Activated T-cell treated with anti-CD3 and anti-CD28 coated beads for 4 hours (primary cell): ENCODE measurements at places on chromosomes 5 and 9.

- no peak for DNase-seq
Observed at GRCh38 chr9:119859128-119859527, 489.9 kb upstream of the BRINP1 start.

DNA sequence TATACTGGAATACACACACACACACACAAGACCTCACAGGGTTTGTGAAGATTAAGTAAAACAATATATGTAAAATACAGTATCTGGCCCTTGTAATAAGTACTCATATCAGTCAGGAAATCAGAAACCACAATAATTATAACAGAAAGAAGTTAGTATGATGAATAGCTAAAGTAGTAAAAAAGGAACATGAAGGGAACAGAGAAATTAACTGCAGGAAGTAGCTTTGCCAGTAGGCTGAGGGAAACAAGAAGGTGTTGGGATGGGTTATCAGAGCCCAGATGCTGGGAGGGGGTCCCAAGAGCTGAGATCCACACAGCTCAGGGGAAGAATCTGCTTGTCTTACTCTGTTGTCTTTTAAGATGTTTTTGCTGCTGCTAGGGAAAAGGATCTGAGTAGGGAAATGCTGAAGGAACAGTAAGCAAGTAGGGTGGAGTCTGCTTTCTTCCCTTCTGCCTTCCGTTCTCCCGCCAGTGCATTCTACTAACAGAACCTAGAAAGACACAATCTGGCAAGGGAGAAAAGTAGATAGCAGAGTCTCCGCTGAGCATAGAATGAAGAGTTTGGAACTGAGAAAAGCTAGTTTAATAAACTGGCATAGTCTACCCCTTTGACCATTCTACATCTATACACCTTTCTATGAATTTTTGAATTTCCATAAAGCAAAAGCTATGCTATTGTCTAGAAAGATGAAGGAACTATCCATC lies 55.3 kb upstream of the ALDH1A1 start:
- no peak for DNase-seq

DNA sequence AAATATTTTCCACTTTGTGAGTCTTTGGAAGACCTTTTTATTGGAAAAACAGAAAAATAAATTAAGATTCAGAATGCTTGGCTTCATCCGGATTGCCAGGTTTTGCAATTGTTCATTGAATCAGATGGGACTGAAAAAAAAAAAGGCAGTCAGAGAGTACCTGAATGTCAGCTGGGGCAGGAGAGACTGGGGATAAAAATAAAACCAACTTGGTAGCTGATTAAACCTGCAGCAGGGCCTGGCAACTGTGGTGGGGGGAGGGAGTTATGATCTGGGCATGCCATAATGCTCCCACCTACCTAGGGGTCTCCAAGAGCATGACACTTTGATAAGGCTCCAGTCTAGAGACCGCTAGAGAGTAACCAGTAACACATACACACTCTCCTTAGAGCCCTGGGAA lies 454.4 kb downstream of the DTWD2 start:
- no peak for DNase-seq

GRCh38 chr9:71941998-71942567 lies 30.6 kb downstream of the C9orf85 start:
- DNase-seq = no peak

DNA sequence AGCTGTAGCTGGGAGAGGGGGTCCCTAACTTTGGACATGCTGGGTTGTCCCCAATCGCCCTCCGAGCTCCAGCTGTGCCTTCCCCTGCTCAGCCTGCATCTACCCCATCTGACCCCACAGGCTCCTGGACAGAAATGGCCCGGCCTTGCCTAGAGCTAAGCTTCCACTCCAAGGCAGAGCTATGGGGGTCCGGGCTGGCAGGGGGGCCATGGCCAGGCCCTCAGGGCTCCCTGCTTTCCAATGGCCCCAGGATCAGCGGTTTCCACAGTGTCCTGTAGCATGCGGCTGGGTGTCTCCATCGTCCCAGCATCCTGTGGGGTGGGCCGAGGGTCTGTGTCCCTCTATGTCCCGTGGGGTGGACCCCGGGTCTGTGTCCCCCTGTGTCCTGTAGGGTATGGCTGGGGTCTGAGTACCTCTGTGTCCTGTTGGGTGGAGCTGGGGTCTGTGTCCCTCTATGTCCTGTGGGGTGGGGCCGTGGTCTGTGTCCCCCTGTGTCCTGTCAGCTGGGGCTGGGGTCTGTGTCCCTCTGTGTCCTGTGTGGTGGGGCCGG lies 130.6 kb downstream of the RXRA start:
- DNase-seq = no peak

GRCh38 chr5:178555005-178555404 lies 35.2 kb downstream of the COL23A1 start:
- DNase-seq = no peak

DNA sequence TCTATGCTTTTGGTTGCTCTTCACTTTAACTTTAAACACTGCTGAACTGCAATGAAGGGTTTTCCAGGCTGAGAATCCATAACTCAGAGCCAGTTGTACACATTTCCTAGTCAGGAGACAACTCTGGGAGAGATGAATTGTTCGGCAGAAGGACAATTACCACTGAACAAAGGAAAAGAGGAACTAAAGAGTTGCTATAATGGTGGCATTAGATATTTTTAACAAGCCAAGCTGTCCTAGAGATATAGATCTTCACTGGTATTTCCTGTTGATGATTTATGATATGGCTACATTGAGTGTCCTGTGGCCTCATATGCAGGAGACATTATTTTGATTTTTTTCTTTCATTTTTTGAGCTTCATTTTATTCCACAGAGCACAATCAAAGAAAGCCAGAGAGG lies 219.1 kb upstream of the PCSK5 start:
- no peak for DNase-seq

DNA sequence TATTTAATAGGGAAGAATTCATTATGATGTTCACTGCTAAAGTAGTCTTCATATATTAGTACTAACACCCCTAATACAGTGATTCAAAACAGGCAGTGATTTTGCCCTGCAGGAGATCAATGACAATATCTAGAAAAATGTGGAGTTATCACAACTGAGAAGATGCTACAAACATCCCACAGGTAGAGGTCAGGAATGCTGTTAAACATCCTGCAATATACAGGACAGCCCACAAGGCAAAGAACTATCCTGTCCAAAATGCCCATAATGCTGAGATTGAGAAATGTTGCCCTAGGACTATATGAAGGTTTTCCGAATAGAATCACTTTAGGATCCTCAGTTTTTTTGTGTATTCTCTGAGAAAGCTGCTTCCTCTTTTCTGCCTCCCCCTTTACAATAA lies 15.3 kb downstream of the RORB start:
- no peak for DNase-seq

- DNase-seq = no peak
Observed at GRCh38 chr5:143186623-143187022, 216.9 kb downstream of the NR3C1 start.

- DNase-seq = no peak
Observed at GRCh38 chr9:72119853-72120252, 29.4 kb upstream of the GDA start.

DNA sequence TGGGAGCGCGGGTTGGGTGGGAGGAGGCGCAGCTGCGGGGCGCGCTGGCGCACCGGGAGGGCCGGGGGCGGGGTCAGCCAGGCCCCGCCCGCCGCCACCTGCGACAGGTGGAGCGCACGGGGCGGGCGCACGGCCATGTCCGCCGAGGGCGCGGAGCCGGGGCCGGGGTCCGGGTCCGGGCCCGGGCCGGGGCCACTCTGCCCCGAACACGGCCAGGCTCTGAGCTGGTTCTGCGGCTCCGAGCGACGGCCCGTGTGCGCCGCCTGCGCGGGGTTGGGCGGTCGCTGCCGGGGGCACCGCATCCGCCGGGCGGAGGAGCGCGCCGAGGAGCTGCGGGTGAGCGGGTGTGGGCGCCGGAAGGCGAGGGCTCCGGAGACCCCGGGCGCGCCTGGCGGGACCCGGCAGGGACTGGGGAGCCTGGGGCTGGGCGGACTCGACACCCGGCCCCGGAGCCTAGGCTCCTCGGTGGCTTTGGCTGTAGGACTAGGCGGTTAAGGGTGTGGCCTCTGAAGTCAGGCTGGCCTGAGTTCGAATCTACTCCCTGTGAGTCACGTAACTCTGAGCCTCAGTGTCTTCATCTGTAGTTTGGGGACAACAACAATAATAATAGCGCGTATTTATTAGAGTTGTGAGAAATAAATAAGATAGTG lies at the start of gene BSPRY:
Gene BSPRY (plus strand): TSS at position 97 of the 650 bp plus-strand sequence. CDS start 39 bp downstream, at position 136.
- no peak for DNase-seq

DNA sequence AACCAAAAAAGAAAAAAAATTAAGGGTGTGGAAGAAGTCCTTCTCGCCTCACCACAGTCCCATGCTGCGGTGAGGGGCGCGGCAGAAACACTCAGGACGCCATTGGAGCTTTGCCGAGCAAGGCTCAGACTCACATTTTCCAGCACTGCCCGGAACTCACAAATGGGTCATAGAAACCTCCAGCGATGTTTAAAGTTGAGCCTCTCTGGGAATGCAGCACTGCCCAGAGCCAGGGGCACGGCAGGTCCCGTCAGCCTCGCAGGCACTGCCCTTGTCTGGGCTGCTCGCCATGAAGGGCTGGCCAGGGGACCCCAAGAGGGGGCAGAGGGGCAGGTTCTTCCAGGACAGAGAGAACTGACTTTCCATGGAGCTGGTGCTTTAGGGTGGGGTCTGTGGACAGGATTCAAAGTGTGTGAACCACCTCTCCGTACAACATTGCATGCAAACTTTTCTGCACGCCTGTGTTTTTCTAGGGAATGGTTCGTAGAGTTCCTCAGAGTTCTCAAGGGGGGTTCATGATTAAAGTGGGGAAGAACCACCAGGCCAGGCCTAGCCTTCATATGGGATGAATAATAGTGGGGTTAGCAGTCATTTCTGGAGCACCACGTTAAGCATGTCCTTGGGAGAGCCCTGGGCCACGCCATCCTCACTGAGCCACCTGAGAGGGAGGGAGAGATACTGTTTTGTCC lies 38.4 kb downstream of the PRRX2 start:
- DNase-seq = no peak

- no peak for DNase-seq
Observed at GRCh38 chr5:173028811-173029327, 27.3 kb upstream of the CREBRF start.

DNA sequence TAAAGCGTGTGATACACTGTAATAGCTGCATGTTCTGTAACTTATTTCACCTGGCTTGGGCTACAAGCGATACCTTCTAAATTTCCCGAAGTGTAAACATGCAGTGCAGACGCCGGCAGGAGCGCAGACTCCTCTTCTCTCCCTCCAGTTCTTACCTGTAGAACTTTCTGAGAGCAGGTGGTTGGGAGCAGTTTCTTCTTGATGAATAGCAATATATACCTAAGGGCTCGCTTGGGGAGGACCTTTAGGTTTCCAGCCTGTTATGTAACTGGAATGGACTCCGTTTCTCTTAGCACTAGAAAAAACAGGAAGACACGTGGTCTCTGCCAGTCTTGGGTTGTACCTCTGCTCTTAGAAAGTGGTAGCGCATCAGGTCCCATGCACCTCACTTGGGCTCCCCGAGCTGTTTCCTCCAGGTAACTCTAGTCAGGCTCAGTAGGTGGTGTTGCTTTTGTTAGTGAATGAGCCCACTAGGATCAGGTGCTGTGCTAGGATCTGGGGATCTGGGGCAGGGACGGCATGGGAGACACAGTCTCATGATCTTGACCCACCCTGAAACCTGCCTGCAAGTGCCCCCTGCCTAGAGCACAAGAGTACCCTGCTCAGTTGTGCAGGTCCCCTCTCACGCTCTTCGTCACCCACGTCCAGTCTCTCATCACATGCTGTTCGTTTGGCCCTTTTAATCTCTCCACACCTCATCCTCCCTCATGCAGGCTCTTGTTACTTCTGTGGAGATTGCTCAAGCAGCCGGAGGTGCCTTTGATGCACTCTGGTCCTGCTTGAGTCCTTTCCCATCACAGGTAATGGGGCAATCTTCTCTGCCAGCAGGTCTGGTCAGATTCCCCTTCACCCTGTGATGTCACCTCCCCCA lies 2.8 kb downstream of the TENT4A start:
- DNase-seq = no peak

DNA sequence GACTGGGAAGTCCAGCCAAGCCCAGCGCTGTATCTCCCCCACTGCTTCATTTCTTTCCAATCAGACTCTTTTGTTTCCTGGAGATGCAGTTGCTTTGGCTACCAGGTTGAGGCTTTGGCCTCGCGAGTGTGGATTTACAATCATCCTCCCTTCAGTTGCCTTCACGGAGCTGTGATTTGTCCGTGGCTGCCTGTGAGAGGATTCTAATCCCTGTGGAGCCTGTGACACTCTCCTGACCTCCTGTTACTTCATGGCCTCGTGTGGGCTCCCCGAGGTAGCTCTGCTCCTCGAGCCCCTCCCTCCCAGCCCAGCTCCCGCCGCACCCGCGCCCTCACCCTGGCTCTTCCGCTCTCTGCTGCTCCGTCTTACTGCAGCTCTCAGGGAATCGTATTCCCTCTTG lies 107.2 kb upstream of the STC2 start:
- no peak for DNase-seq

GRCh38 chr9:128731093-128731492 lies 7.2 kb upstream of the ZDHHC12 start:
- no peak for DNase-seq

GRCh38 chr9:69174616-69175463 lies 763 bp downstream of the TJP2 start:
- no peak for DNase-seq

- DNase-seq = no peak
Observed at GRCh38 chr9:121498487-121499176, 1.0 kb downstream of the GGTA1 start.

DNA sequence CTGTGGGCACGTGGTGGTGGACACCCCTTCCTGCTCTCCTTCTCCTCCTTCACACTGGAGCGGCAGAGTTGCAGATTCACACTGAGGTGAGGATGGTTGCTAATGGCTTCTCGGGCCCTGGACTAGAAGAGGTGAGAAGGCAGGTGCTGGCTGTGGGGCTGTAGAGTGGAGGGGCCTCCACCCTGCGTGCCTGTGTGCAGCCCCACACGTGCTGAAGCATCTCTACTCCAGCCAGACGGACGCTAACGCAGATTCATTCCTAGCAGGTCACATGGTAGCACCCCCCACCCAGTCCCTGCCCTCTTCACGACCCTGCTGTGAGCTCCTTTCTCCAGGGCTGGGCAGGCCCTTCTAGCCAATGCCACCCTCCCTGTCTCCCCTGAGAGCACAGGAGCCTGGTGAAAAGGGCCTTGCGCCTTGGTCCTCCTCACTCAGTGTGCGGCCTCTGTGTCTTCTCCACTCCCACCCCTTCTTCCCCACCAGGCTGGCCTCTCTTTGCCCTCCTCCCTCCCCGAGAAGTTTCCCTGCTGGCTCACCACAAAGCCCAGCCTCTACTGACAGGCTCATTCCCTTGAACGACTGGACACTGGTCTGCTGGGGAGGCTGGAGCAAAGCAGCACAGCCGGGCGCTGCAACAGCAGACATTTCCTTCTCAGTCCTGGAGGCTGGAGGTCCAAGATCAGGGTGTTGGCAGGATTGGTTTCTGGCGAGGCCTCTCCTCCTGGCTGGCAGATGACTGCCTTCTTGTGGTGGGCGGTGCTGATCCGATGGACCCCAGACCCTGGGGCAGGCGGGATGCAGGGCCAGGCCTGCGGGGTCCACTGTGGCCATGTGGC lies 14.2 kb downstream of the CACNA1B start:
- DNase-seq = no peak

GRCh38 chr5:141402553-141403243 lies at the start of gene PCDHGA9:
PCDHGA9 (plus strand) TSS chr5:141402778; CDS start chr5:141402953, 175 bp downstream.
- no peak for DNase-seq
